Activated CD8-positive, alpha-beta T cell treated with anti-CD3 and anti-CD28 coated beads, Interleukin-2, amount 10 ng/mL, durations not matched to agents 7 days and 5 days (primary cell): ENCODE measurements at places on chromosomes 16 and 17.

DNA sequence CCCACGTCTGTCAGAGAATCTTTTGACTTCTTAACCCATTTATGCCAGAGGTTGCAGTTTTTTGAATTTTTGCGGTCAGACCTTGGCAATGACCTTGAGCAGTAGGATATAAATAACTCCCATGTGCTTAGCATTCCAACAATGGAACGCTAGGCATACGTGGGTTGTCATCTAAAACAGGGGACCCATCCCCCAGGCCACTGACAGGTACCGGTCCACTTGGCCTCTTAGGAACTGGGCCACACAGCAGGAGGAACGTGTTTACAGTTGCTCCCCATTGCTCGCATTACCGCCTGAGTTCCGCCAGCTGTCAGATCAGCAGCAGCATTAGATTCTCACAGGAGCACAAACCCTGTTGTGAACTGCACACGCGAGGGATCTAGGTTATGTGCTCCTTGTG is 76.8 kb upstream of the LGALS9 start:
- DNase-seq: no peak

DNA sequence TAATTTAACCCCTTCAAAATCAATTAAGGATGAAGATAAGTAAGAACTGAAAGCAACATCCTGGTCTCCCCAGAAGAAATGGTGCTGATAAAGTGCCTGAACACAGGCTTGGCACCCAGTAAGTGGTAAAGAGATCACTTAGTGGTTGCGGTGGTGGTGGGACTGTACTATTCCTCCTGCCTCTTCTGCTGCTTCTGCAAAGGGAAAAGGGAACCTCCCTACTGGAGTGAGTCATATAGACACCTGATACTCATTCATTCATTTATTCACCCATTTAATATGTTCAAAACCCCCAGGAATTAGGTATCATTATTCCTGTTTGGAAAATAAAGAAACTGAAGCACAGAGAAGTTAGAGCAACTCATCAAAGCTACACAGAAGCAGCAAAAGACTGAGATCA is 60.6 kb downstream of the CDYL2 start:
- DNase-seq: no peak

- no peak for DNase-seq
Observed at GRCh38 chr17:12269751-12270150, 249.1 kb downstream of the MAP2K4 start.

- no peak for DNase-seq
Observed at GRCh38 chr17:74999523-74999922, 12.1 kb downstream of the CDR2L start.
